ENCODE measurements at places on chromosomes 7 and 10. TPM values are rescaled to one million over a fixed set of nuclear protein-coding genes. Genes with fewer than 3 reads are reported as not detected.
A peak's percentile ranks its signal among the peaks of the same experiment; 100 is the strongest.

DNA sequence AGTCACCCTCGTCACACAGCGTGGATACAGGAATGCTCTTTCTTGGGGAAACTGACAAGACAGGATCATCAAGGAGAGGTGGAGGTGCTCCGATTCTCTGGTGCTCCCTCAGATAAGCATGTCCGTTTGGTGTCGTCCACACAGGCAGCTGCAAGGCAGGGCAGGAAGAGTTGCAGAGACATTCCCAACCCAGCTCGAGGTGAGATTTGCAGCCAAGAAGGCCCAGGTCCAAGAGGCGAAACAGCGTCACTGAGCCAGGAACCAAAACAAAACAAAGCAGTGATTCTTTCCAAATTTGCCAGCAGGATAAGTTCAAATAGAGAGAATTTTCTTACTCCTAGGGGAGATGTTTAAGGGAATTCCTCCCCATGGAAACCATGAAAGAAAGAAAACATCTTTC, 386.5 kb upstream of the PFKP start:
- H3K4me3 ChIP-seq = no peak overlapping the region
- H3K36me3 ChIP-seq = no peaks in the 10 kb centered on the region
- no peaks in the 10 kb centered on the region for H3K27me3 ChIP-seq
- no peak for DNase-seq
- H3K4me1 ChIP-seq = no peaks in the 10 kb centered on the region

The PPP1R17 gene
- not detected for polyA plus RNA-seq

DNA sequence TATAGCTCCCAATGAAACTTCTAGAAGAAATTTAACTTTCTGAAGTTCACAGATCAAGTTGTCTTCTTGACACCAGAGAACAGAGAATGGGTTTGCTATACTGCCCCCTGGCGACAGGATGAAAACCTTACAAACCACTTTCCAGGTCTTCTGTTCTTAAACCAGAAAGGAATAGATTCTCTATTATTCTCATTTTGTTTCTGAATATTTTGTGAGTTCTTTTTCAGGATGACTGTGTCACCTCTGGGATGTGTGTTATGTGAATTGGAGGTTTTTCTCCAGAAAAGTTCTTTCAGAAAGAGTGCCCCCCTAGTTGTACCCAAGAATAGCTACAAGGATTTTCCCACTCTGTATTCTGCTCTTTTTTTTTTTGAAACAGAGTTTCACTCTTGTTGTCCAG, 6.3 kb downstream of the IFT22 start:
- peak; percentile 25 for DNase-seq
- H3K36me3 ChIP-seq = no peaks in the 10 kb centered on the region
- H3K27ac ChIP-seq = no peak overlapping the region
- H3K4me1 ChIP-seq = no peaks in the 10 kb centered on the region
- H3K4me3 ChIP-seq = no peak overlapping the region

The C7orf25 gene
- polyA plus RNA-seq = 3.1 TPM

DNA sequence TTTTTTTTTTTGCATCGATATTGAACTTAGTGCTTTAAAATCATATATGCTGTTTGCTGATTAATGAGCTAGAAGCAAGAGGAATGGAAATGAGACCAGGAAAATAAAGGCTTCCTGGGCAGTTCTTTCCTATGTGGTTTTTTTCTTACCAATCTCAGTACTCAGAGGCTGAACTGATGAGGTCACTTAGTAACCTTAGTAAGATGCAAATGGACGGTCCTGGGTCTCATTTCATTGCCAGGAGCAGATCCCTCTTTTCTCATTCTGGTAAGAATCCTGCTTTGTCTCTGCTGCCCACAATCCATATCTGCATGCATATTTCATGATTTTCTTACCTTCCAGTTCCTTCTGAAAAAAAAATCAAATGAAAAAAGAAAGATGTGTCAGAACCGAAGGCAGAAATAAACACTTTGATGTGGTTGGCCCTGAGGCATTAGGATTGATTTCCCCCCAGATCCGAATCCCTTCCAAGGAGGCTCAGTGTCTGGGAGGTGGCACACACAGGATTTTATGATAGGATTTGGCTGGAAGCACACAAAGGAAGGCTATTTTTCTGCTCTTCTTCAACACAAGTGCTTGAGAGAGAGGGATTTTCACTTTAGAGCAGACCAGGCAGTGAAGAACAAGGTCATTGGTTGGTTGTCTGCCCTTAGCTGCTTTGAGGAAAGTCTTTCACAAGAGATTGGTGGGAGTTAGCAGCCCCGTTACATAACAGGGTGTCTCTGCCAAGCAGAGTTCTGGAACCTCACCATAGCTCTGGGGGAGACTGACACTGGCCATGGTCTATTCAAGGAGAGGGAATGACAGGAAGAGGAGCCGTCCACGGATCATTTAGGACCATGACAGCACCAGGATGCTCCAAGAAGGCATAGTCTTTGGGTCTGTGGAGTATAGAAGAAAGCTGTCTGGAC, 150.0 kb downstream of the CAMK1D start:
- no peaks in the 10 kb centered on the region for H3K27me3 ChIP-seq
- no peaks in the 10 kb centered on the region for H3K4me1 ChIP-seq
- no peak overlapping the region for H3K27ac ChIP-seq
- no peak overlapping the region for H3K4me3 ChIP-seq
- no peak for DNase-seq
- no peaks in the 10 kb centered on the region for H3K36me3 ChIP-seq
